ENCODE measurements at places on chromosomes 13 and 19. TPM values are rescaled to one million over a fixed set of nuclear protein-coding genes. Genes with fewer than 3 reads are reported as not detected.

The GNG7 gene
- under 0.01 TPM for total RNA-seq

The CLDN10 gene
- total RNA-seq = not detected

The S1PR5 gene
- total RNA-seq = 0.37 TPM

The POLR1G gene
- total RNA-seq = 16.2 TPM

The ZNF726 gene
- total RNA-seq = 2.9 TPM

Measured in subcutaneous preadipocyte (primary cell).